Pancreas (tissue), 10 donors: ENCODE measurements at places on chromosomes 16 and 17.
A peak's percentile ranks its signal among the peaks of the same experiment; 100 is the strongest.

DNA sequence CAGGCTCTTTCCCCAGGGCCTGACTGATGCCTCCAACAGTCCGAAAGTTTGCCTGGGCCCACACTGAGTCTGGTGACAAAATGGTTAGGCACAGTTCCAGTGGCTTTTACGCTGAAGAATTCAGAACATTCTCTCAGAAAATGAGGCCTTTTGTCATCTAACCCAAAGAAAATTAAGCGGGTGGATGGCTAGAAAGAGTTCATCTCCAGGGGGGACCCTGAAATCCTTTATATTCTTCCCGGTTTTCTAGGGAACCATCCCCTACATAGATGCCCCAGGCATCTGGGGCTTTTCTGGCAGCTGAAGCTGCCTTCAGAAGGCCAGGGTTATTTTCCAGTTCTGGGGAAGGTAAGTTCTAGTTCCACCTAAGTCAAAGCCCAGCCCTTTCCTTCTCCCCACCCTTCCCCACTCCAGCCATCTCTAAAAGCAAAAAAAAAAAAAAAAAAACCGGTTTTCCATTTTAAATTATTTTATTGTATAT is 2.2 kb downstream of the RASD1 start:
- H3K4me3 ChIP-seq: peak overlapping the region; percentile 61
- DNase-seq: no peak
- H3K27ac ChIP-seq: peak overlapping the region; percentile 56
- no peaks in the 10 kb centered on the region for H3K27me3 ChIP-seq

DNA sequence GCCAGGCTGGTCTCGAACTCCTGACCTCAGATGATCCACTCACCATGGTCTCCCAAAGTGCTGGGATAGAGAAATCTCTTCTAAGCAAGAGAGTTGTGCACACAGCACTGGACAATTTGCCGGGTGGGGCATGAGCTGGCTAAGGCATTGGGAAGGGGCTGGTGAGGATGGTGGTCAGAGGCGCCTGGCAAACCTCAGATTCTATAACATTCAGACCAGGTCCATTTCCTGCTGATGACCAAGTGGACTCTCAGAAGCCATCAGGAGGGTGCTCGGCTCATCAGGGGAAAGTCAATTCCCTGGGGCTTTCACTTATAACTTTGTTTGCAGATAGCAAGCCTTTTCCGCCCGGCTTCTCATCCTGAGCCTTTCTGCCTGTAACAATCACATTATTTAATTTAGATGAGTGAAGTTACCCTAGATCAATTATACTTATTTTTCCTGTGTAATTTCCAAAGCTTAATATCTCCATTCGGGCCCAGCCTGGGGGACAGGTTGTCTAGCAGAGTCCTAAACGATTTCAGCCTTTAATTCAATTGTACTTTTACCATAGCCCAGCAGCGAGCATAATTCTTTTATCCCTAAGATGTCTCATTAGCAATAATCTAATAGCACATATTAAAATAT is 15.0 kb upstream of the SLC6A2 start:
- H3K27me3 ChIP-seq: no peaks in the 10 kb centered on the region
- H3K36me3 ChIP-seq: no peaks in the 10 kb centered on the region
- no peak for DNase-seq
- no peaks in the 10 kb centered on the region for H3K4me1 ChIP-seq

DNA sequence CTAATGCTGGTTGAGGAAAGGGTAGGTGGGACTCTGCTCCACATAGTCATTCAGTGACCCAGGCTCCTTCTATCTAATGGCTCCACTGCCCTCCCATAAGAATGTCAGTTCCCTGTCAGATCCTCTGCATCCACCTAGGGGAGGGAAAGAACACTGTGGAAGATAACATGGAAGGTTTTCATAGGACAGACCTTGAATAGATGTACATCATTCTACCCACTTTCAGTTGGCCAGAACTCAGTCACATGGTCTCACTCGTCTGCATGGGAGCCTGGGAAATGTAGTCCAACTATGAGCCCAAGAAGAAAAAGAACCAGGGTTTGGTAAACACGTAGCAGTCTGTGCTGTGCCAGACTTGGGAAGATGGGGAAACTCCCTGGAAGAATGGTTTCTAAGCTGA is 27.1 kb upstream of the SCNN1B start:
- H3K4me3 ChIP-seq: no peak overlapping the region
- no peak overlapping the region for H3K27ac ChIP-seq
- H3K36me3 ChIP-seq: no peaks in the 10 kb centered on the region
- DNase-seq: no peak
- H3K4me1 ChIP-seq: no peaks in the 10 kb centered on the region

- no peak overlapping the region for H3K27ac ChIP-seq
- no peak for DNase-seq
- no peaks in the 10 kb centered on the region for H3K27me3 ChIP-seq
- H3K4me1 ChIP-seq: no peaks in the 10 kb centered on the region
- H3K4me3 ChIP-seq: no peak overlapping the region
These were observed 96.7 kb upstream of the XYLT1 start for GRCh38 chr16:17567455-17567854.

GRCh38 chr17:51322390-51323029 is 62.2 kb downstream of the UTP18 start:
- H3K27ac ChIP-seq: no peak overlapping the region
- no peaks in the 10 kb centered on the region for H3K27me3 ChIP-seq
- no peaks in the 10 kb centered on the region for H3K4me1 ChIP-seq
- no peaks in the 10 kb centered on the region for H3K36me3 ChIP-seq

DNA sequence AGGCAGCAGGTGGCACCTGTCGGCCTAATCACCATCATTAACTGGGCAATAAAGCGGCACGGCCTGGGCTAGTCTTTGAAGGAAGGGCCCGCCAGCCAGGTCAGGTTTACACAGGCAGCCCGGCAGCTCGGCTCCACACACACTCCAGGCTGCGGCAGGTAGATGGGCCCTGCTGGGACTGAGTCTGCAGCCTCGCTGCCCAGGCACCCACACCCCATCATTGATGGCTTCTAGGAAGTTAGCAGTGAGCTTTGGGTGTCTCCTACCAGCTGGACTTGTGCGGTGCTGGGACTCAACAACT is 6.8 kb upstream of the FOXN1 start:
- H3K27me3 ChIP-seq: no peaks in the 10 kb centered on the region
- no peak for DNase-seq
- no peak overlapping the region for H3K27ac ChIP-seq
- H3K4me3 ChIP-seq: no peak overlapping the region

DNA sequence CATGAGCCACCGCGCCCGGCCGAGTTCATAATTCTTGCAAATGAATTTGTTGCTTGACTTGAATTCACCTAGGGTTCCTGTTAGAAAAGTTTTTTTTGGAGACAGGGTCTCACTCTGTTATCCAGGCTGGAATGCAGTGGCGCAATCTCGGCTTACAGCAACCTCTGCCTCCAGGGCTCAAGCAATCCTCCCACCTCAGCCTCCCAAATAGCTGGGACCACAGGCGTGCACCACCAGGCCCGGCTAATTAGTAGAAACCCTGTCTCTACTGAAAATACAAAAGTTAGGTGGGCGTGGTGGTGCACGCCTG is 99.8 kb downstream of the MYH11 start:
- DNase-seq: no peak
- H3K36me3 ChIP-seq: no peaks in the 10 kb centered on the region
- H3K27ac ChIP-seq: no peak overlapping the region
- H3K4me1 ChIP-seq: no peaks in the 10 kb centered on the region
- no peak overlapping the region for H3K4me3 ChIP-seq

DNA sequence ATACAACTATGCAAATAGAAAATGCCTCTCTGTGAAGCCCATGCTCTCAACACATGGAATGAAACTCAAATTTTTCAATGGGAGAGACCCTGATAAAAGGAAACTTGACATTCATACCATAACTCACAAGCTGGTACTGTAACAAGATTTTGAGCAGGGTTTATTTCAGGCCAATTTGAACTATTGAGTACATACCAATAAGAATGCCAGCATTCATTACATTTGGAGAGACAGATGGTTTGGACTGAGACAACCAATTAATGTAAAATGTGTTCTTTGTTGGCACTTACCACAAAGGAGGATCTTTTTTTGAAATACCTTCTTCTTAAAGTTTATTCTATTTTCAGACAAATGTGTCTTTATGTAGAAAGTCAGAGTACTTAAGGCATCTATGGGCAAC is 1357.0 kb upstream of the GOT2 start:
- DNase-seq: no peak
- no peak overlapping the region for H3K27ac ChIP-seq
- H3K4me1 ChIP-seq: no peaks in the 10 kb centered on the region
- H3K36me3 ChIP-seq: no peaks in the 10 kb centered on the region
- no peak overlapping the region for H3K4me3 ChIP-seq

- no peak for DNase-seq
- H3K36me3 ChIP-seq: no peaks in the 10 kb centered on the region
- H3K4me3 ChIP-seq: no peak overlapping the region
- no peak overlapping the region for H3K27ac ChIP-seq
- no peaks in the 10 kb centered on the region for H3K4me1 ChIP-seq
- H3K27me3 ChIP-seq: no peaks in the 10 kb centered on the region
These were observed 276.7 kb downstream of the C16orf95 start for GRCh38 chr16:87040169-87041117.

- no peak for DNase-seq
- no peak overlapping the region for H3K27ac ChIP-seq
- H3K27me3 ChIP-seq: no peaks in the 10 kb centered on the region
- H3K4me3 ChIP-seq: no peak overlapping the region
These were observed 50.4 kb downstream of the ARHGAP27 start for GRCh38 chr17:45382226-45382625.

- no peaks in the 10 kb centered on the region for H3K27me3 ChIP-seq
- H3K4me3 ChIP-seq: no peak overlapping the region
- H3K4me1 ChIP-seq: peaks cover 8% of the 10 kb centered on the region
These were observed 5.0 kb downstream of the NOG start for GRCh38 chr17:56598466-56598865.

DNA sequence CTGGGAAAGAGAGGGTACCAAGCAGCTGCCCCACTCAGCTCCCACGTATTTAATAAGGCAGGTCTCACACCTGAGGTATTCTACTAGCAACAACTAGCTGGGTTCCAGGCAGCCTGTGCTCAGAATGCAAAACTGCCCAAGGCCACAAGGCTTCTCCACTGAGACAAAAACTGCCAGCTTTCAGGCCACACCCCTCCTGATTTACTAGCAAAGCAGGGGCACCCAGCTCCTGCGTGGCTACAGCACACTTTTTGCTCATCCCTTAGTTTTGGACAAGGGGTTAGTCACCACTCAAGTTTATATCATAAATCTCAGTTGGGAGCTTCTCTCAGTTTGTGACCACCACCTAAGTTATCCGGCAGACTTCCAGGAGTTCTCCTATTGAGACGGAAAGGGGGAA is 494.6 kb downstream of the CDH11 start:
- no peaks in the 10 kb centered on the region for H3K27me3 ChIP-seq
- no peak for DNase-seq
- H3K4me1 ChIP-seq: no peaks in the 10 kb centered on the region
- H3K36me3 ChIP-seq: no peaks in the 10 kb centered on the region
- H3K27ac ChIP-seq: no peak overlapping the region

- no peaks in the 10 kb centered on the region for H3K4me1 ChIP-seq
- H3K4me3 ChIP-seq: no peak overlapping the region
- no peaks in the 10 kb centered on the region for H3K27me3 ChIP-seq
These were observed 55.7 kb downstream of the LYRM1 start for GRCh38 chr16:20956319-20956718.

- H3K4me1 ChIP-seq: no peaks in the 10 kb centered on the region
- no peak overlapping the region for H3K4me3 ChIP-seq
- no peak for DNase-seq
- H3K27me3 ChIP-seq: no peaks in the 10 kb centered on the region
- H3K36me3 ChIP-seq: no peaks in the 10 kb centered on the region
- no peak overlapping the region for H3K27ac ChIP-seq
These were observed 54.4 kb downstream of the SF3B3 start for GRCh38 chr16:70578035-70578434.

- no peaks in the 10 kb centered on the region for H3K36me3 ChIP-seq
- no peak for DNase-seq
- H3K4me3 ChIP-seq: no peak overlapping the region
- H3K27ac ChIP-seq: no peak overlapping the region
These were observed 138.7 kb downstream of the GAS7 start for GRCh38 chr17:10059684-10060211.

DNA sequence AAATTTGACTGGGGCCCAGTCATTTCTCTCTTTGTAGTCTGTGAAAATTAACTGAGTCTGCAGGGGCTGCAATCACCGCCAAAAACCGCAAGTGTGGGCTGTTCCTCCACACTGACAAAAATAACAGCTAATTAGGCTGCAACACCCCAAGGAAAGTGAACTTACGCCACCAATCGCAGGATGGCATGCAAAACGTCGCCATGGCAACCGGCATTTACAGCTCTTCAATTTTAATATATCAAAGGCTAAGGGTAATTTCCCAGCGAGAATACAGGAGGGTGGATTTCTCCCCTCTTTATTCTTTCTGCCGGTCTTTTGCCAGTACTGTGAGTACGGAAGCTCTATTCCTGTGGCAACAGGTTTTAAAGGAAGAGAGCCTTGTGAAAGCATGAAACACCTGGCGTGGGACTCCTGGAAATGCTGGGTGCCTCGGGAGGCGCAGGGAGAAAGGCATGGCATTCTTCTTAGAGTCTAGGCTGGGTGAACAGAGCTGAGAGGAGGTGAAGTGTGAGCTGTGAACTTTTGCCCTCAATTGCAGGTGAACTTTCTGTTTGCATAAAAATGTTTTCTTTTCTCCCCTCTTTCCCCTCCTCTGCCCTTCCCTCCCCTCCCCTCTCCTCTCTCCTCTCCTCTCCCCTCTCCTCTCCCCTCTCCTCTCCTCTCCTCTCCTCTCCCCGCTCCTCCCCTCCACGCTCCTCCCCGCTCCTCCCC is 399.7 kb downstream of the XYLT1 start:
- no peaks in the 10 kb centered on the region for H3K36me3 ChIP-seq
- H3K4me1 ChIP-seq: no peaks in the 10 kb centered on the region
- DNase-seq: no peak
- H3K4me3 ChIP-seq: no peak overlapping the region
- H3K27ac ChIP-seq: no peak overlapping the region

- no peaks in the 10 kb centered on the region for H3K27me3 ChIP-seq
- H3K4me3 ChIP-seq: no peak overlapping the region
- DNase-seq: no peak
- no peaks in the 10 kb centered on the region for H3K36me3 ChIP-seq
- H3K4me1 ChIP-seq: peaks cover 7% of the 10 kb centered on the region
- H3K27ac ChIP-seq: no peak overlapping the region
These were observed 186.6 kb downstream of the WWOX start for GRCh38 chr16:78286065-78286464.

GRCh38 chr17:691423-691822 is 23.2 kb downstream of the VPS53 start:
- H3K4me1 ChIP-seq: no peaks in the 10 kb centered on the region
- H3K4me3 ChIP-seq: no peak overlapping the region
- no peaks in the 10 kb centered on the region for H3K36me3 ChIP-seq
- no peaks in the 10 kb centered on the region for H3K27me3 ChIP-seq
- no peak for DNase-seq

DNA sequence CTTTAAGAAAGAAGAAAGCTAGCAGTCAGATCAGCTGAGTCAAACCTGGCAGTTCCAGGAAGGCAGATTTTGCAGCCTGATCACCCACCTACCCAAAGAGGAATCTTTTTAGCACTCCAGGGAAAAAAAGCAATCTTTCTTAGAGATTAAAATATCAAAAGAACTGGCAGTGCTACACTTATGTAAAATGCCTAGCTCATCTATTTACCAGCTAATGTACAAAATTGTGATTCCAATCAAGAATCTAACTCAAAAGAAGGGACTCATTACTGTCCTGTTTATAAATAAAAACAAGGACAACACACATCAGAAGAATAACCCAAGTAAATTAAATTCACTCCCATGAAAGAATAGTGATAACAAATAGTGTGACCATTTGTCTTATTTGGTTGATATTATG is 222.4 kb upstream of the ERCC4 start:
- no peak for DNase-seq
- no peak overlapping the region for H3K27ac ChIP-seq
- H3K4me3 ChIP-seq: no peak overlapping the region
- no peaks in the 10 kb centered on the region for H3K27me3 ChIP-seq
